ENCODE measurements at places on chromosomes 13 and 19. TPM values are rescaled to one million over a fixed set of nuclear protein-coding genes. Genes with fewer than 3 reads are reported as not detected.
A peak's percentile ranks its signal among the peaks of the same experiment; 100 is the strongest.

The EGLN2 gene
- 151 TPM for total RNA-seq

GRCh38 chr13:111158136-111158805 lies 43.2 kb downstream of the ARHGEF7 start:
- no peak for DNase-seq

- no peak for DNase-seq
These were observed 6.1 kb upstream of the ADGRE5 start for GRCh38 chr19:14375055-14375581.

DNA sequence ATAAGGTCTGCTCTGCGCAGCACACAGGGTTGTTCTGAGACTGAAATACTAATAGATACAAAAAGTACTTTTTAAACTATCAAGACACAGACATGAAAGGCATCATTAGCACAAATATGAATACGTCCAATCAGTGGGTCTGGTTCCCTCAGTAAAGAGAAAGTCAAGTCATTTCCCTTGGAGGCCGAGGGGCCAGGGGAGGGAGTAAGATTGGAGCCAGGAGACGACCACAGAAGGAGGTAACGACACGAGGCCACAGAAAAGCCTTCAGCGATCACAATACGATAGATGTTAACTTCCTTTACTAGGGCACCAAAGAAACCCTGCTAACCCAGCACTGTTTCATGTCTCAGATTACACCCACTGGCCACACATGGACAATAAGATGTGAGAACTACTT lies 5.3 kb downstream of the CARS2 start:
- DNase-seq, result no peak

The IQCN gene
- under 0.01 TPM for total RNA-seq

GRCh38 chr19:46481223-46481848 lies 10.0 kb upstream of the PNMA8A start:
- DNase-seq, result no peak

DNA sequence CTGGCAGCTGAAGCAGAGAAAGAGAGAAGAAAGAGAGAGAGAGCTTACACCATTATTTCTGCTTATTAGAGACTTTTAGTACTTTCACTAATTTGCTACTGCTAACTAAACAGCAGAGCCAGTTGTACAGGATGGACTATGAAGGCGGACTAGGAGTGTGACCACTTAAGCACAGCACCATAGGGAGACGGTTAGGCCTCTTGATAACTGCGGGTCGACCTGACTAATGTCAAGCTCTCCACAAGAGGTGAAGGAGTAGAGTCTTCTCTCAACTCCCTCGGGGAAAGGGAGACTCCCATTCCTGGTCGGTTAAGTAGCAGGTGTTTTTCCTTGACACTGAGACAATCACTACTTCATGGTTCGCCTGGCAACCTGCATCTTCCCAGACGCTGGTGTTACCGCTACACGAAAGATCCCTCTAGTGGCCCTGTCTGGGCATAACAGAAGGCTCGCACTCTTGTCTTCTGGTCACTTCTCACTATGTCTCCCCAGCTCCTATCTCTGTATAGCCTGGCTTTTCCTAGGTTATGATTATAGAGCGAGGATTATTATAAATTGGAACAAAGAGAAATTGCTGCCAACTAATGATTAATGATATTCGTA lies 5.3 kb upstream of the PSG7 start:
- peak; percentile 17 for DNase-seq

The DIRAS1 gene
- total RNA-seq, result under 0.01 TPM

The NLRP8 gene
- total RNA-seq, result not detected

The FCER2 gene
- total RNA-seq, result not detected

DNA sequence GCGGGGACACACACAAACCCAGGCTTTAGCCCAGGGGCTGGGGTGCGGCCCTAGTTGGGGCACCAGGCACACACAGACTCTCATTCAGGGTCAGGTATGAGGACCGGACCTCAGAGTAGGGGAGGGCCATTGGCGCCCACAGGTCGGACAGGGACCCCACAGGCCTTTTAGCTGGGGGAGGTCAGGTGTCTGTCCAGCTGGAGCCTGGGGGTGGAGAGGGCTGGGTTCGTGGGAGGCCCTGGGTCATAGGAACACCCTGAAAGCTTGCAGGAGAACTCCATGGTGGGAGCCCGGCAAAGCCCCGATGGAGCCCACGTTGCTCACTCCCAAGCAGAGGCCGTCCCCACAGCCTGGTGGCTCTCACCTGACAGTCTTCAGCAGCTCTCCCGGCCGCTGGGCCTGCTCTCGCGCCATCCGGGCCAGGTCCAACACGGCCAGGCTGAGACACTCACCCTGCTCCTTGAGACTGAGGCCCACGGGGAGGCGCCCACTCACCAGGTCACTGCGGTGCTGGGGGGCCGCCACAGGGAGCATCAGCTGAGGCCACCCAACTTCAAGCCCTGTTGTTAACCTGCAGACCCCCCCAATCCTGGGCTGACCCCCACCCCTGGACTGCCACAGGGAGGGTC lies 5.0 kb downstream of the JAK3 start:
- DNase-seq, result no peak

GRCh38 chr19:3227054-3227626 lies 2.7 kb downstream of the CELF5 start:
- no peak for DNase-seq

The MIA gene
- total RNA-seq, result not detected

- DNase-seq, result no peak
These were observed 128.8 kb downstream of the ZDHHC20 start for GRCh38 chr13:21330126-21330861.

The GFY gene
- total RNA-seq, result not detected

GRCh38 chr13:76216729-76217128 lies 580.6 kb downstream of the LMO7 start:
- no peak for DNase-seq

- peak; percentile 3 for DNase-seq
These were observed 190.9 kb upstream of the KLF12 start for GRCh38 chr13:74325106-74325505.

- DNase-seq, result peak; percentile 18
These were observed 721 bp downstream of the MED25 start for GRCh38 chr19:49818649-49819370.

The FBN3 gene
- total RNA-seq, result not detected

- peak; percentile 77 for DNase-seq
These were observed 7.2 kb downstream of the MED29 start for GRCh38 chr19:39398297-39398864.

- no peak for DNase-seq
These were observed 9.2 kb downstream of the RDH13 start for GRCh38 chr19:55053735-55054134.

DNA sequence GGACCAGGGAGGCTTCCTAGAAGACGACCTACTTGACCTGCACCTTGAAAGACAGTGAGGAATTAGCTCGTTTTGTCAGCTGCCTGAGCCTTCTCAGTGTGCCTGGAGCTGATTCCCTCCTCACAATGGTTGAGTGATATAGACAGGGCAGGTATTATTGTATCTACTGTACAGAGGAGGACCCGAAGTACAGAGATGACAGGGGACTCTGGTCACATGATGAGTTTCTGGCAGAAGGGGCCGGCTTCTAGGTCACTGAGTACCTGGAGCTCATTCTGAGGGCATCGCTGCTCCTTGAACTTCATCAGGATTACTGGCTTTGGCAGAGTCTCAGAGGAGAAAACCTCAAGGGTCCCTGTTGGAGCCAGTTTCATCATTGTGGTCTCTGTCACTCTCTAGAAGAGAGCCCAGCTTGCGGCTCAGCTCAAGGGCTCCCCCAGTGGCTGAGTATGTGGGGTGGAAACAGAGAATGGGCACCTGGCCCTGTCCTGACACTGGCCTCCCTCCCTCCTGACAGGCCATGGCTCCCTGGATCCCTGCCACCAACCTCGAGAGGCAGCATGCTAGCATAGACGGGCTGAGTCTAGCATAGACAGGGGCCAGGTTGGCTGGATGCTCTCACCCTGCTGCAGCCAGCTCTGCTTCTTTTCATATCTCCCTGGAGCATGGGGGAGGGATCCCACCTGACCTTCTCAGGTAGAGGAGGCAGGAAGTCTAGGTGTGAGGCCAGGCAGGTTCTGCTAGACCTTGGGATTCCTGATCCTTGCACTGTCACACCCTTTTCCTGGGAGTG lies 38.7 kb downstream of the NFIX start:
- DNase-seq, result peak; percentile 78

GRCh38 chr13:40682449-40683240 lies 16.2 kb upstream of the FOXO1 start:
- DNase-seq, result peak; percentile 50

- peak; percentile 75 for DNase-seq
These were observed 2.5 kb upstream of the GARIN5A start for GRCh38 chr19:50478901-50479715.

GRCh38 chr13:106867249-106867648 lies 299.3 kb upstream of the ARGLU1 start:
- DNase-seq, result peak; percentile 25

- no peak for DNase-seq
These were observed 413.7 kb downstream of the FGF14 start for GRCh38 chr13:101988140-101988539.

DNA sequence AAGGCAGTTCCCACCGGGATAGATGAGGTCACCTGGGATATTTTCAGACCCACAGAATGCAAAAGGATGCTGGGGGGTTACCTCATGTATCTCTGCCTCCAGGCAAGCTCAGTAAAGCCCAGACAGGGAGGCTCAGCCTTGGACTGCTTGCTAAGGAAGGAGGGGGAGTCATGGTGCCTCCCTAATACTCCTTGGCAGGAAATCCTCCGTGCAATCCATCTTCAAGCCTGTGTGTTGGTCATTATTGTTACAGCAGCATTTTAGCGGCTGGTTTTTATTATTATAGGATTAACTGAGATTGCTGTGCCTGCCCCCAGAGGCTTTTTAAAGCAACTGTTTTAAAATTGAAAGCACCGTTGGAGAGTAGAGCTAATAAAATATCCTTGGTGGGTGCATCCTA lies 188.5 kb upstream of the UBL3 start:
- DNase-seq, result no peak

DNA sequence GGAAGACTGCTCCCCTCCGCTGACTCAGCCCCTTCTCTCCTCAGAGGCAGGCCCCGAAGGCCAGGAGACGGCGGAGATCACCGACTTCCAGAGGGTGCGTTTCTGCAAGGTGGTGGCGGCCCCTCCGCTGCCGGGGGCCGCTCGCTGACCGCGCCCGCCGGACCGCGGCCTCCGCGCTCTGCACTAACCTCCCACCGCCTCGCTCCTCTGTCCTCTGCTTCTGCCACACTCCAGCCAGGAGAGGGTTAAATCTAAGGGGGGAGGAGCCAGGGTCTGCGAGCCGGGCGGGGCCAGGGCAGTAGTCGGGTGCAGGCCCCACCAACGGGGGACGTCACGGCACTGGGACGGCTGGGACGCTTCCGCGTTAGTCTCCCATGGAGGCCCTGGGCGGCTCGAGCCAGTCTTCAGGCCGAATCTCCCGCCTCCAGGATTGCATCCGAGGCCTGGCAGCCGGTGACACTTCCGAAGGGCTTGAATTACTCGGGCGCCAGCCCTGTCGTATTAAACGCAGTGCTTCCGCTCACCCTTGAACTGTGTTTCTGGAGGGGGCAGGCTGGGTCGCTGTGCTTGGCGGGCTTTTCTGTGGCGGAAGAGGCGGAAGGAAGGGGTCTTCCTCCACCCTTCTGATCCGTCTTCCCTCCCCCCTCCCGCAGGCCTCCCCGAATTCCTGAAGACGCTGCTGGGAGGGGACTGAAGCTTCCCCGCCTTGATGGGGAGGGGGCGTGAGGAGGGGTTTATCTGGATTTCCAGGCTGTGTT lies 1.2 kb upstream of the INAFM1 start:
- DNase-seq, result peak; percentile 90

DNA sequence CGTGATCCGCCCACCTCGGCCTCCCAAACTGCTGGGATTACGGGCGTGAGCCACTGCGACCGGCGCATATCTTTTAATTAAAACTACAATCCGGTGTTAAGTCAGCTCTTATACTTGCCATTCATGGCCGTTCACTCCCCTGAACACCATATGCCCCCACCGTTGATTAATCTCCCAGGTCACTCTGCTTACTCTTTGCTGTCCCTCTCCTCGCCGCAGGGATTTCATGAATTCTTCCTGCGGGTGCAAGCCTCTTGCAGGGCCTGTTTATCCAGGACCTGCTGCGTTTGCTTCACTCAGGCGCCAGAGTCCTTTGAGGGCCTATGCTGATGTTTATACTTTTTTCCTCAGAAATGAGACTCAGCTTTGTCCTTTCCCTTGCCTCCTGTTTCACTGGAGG lies 996 bp downstream of the ERVV-2 start:
- no peak for DNase-seq

GRCh38 chr19:14115756-14116155 lies 1.8 kb downstream of the PRKACA start:
- no peak for DNase-seq

DNA sequence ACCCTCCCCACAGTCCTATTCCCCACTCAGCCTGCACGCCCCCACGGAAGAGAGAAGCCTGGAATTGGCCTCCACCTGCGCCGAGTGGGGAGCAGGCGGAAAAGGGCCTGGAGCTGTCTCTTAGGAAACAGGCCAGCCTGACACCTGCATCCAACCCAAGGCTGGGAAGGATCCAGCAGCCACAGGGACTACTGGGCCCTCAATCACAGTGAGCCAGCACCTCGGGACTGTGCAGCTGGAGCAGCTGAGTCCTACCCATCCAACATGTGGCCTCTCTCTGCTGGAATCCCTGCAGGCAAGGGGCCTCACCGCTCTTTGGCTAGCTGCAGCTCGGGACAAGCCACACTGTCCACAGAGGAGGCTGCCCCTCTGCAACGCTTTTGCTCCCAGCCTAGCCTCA lies 8.3 kb upstream of the EPHX3 start:
- no peak for DNase-seq

DNA sequence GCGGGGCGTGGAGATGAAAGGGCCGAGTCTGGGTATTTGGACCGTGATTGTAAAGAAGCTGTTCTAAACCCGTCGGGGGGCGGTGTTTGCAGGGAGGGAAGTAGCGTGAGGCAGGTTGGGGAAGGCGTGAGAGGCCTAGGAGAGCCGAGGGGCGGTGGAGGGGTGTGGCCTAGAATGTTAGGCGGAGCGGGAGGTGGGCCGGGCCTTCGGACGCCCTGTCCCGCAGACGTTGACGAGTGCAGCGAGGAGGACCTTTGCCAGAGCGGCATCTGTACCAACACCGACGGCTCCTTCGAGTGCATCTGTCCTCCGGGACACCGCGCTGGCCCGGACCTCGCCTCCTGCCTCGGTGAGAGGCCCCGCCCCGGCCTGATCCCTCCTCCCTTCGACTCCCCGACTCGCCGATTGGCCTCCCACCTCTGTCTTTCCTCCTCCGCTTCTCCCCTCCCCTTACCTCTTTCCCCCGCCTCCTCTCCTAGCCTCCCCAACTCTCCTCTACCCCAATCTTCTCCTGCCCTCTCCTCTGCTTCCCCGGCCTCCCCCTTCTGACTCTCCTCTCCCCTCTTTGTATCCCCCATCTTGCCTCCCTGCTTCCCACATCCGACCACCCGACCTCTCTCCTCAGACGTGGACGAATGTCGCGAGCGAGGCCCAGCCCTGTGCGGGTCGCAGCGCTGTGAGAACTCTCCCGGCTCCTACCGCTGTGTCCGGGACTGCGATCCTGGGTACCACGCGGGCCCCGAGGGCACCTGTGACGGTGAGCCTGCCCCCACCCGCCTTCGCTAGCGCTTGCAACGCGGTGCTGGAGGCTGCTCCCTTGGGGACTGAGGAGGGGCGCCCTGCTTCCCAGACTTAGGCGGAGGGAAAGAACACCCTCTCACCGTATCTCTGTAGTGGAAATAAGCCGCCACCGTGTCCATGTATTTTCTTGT lies 12.8 kb downstream of the LTBP4 start:
- peak; percentile 80 for DNase-seq

The PDS5B gene
- 16.5 TPM for total RNA-seq

The C19orf81 gene
- 0.65 TPM for total RNA-seq

All from lung microvascular endothelial cell (primary cell).